ENCODE measurements at places on chromosomes 13 and 19. TPM values are rescaled to one million over a fixed set of nuclear protein-coding genes. Genes with fewer than 3 reads are reported as not detected.

The ANKLE1 gene
- 3.7 TPM for total RNA-seq

The SLC25A41 gene
- total RNA-seq, result 0.44 TPM

The RNASEH2A gene
- 24.3 TPM for total RNA-seq

The ZIM2 gene
- not detected for total RNA-seq

The GPR183 gene
- 14.5 TPM for total RNA-seq

The TSSK6 gene
- total RNA-seq, result 3.1 TPM

The OVOL3 gene
- total RNA-seq, result not detected

The NCR1 gene
- not detected for total RNA-seq

The ANGPTL8 gene
- total RNA-seq, result not detected

The ZNF433 gene
- 0.29 TPM for total RNA-seq

The OR7A5 gene
- total RNA-seq, result not detected

The ZBTB7A gene
- total RNA-seq, result 41.6 TPM

The GIPR gene
- 4.2 TPM for total RNA-seq

The IRGQ gene
- total RNA-seq, result 23.1 TPM

The SETDB2 gene
- 14.3 TPM for total RNA-seq
